ENCODE measurements at places on chromosomes 12 and 14. TPM values are rescaled to one million over a fixed set of nuclear protein-coding genes. Genes with fewer than 3 reads are reported as not detected.

The RERG gene
- 16.5 TPM for total RNA-seq

DNA sequence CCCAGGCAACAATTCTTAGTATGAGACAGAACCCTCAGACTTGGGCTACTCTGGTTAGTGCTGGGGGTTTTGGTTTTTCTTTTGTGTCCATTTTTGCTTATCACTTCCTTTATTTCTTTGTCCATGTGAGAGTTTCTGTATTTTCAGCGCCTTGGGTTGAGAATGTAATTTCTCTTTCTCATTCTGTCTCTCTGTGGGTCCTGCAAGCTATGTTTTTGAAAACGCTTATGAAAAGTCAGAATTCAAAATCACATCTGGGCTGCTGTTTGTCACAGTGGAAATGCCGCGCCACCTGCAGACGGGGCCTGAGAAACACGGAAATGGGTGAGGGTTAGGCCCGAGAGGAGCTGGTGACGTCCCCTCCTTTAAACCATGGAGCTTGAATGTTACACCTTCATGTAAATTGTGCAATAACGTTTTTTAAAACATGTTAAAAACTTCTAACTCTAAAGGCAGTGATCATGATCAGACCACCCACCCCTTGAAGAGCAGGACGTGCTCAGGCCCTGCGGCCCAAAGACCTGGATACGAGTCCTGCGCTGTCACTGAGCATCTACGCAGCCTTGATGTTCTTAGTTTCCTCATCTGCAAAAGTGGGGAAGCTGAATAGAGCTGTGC, 26.1 kb downstream of the JDP2 start:
- H3K36me3 ChIP-seq = peaks cover 26% of the 10 kb centered on the region

GRCh38 chr12:123943816-123944215, 28.8 kb downstream of the CCDC92 start:
- peaks cover 6% of the 10 kb centered on the region for H3K4me1 ChIP-seq
- H3K27me3 ChIP-seq = no peaks in the 10 kb centered on the region
- no peak for DNase-seq
- no peak overlapping the region for H3K4me3 ChIP-seq
- no peak overlapping the region for H3K27ac ChIP-seq
- no peaks in the 10 kb centered on the region for H3K36me3 ChIP-seq

DNA sequence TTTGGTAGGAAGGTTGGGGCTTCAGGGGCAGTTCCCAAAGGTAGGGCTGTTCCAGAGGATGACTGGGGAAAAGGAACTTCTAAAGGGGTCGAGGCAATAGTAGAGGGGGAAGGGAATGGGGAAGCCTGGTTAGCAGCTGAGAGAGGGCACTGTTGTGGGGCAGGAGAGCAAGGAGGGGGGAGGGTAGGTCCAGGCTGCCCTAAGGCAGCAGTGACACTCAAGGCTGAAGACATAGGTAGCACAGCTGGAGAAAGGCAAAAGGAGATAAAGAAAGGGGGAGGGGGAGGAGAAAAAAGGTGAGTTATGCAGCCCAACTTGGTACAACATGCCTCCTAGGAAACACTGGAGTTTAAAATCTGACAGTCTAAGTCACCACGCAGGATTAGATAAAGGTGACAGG, 3.9 kb downstream of the NACA start:
- H3K27ac ChIP-seq = peak overlapping the region; percentile 79
- H3K4me1 ChIP-seq = peaks cover 53% of the 10 kb centered on the region
- H3K36me3 ChIP-seq = peaks cover 74% of the 10 kb centered on the region
